ENCODE measurements at places on chromosomes 11 and 22. TPM values are rescaled to one million over a fixed set of nuclear protein-coding genes. Genes with fewer than 3 reads are reported as not detected.

TREH gene
- not detected for total RNA-seq

LDHAL6A gene
- total RNA-seq: 0.54 TPM

KRTAP5-7 gene
- total RNA-seq: 0.27 TPM

GNB1L gene
- 10.0 TPM for total RNA-seq

ENTHD1 gene
- total RNA-seq: not detected

TIMM10 gene
- 29.4 TPM for total RNA-seq

CPSF7 gene
- 66.5 TPM for total RNA-seq

TUBA8 gene
- total RNA-seq: 2.4 TPM

OR52N4 gene
- 1.3 TPM for total RNA-seq

ANGPTL5 gene
- total RNA-seq: not detected

MUC2 gene
- not detected for total RNA-seq

DEUP1 gene
- total RNA-seq: not detected

GAB4 gene
- total RNA-seq: 0.81 TPM

TRMT2A gene
- 87.0 TPM for total RNA-seq

TIMP3 gene
- 5.9 TPM for total RNA-seq

C1QTNF4 gene
- 97.2 TPM for total RNA-seq

TCN2 gene
- total RNA-seq: 8.1 TPM

SDF2L1 gene
- total RNA-seq: 41.7 TPM

P2RX6 gene
- total RNA-seq: 0.54 TPM

HBE1 gene
- total RNA-seq: under 0.01 TPM

PATE2 gene
- total RNA-seq: not detected

THRSP gene
- total RNA-seq: under 0.01 TPM

MUC5B gene
- under 0.01 TPM for total RNA-seq

Data from hematopoietic multipotent progenitor cell (in vitro differentiated cells).